ENCODE measurements at places on chromosomes 1 and 21.

DNA sequence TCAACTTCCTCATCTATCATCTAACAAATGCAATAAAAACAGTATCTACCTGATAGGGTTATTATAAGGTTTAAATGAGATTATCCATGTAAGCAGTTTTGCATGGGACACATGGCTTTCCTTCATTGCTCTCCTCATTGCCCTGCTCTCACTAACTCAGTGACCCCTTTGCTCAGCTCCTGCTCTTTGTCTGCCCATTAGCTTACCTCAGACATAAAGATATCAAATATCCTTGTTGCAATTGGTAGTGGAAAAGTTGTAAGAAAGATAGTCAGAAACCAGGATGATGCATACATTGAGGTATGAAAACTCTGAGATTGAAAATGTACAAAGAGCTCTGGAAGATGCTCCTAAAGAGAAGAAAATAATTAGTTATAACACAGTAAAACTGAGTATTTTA is 89.8 kb downstream of the EVI5 start:
- no peak for DNase-seq

- DNase-seq, result no peak
These were observed 53.9 kb upstream of the RBM15 start for GRCh38 chr1:110285316-110285715.

GRCh38 chr1:212179394-212180076 is 105.7 kb upstream of the PPP2R5A start:
- no peak for DNase-seq

- DNase-seq, result no peak
These were observed 259.6 kb upstream of the PLD5 start for GRCh38 chr1:242784084-242784483.

GRCh38 chr1:42138586-42138985 is 14.6 kb upstream of the GUCA2B start:
- no peak for DNase-seq

- DNase-seq, result no peak
These were observed 26.3 kb upstream of the TRAPPC10 start for GRCh38 chr21:43985690-43986251.

DNA sequence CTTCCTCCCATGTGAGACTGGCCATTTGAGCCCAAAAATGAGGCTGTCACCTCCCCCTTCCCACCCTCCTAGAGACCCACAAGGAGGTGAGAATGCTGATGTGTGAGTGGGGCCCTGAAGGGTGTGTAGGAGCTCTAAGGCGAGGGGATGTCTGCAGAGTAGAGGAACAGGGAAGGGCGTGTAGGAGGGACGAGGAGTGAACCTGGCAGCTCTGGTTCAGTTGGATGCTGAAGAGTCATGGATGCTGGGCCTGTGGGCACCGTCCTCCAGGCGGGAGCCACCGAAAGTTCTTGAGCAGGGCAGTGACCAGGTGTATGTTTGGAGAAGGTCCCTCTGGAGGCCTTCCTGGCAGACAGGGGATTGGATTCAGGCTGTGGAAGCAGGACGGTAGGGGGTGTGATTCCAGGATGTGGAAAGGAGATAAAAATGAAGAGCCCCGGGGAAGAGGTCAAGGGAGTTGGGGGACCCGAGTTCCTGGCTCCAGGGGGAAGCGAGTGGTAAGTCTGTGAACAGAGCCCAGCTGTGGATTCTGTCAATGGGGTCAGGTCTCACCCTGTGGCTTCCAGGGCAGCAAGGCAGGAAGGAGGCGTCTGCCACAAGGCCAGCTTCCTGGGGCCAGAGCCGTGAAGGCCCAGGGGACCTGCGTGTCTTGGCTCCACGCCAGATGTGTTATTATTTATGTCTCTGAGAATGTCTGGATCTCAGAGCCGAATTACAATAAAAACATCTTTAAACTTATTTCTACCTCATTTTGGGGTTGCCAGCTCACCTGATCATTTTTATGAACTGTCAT is 7.9 kb downstream of the SAMD11 start:
- no peak for DNase-seq

DNA sequence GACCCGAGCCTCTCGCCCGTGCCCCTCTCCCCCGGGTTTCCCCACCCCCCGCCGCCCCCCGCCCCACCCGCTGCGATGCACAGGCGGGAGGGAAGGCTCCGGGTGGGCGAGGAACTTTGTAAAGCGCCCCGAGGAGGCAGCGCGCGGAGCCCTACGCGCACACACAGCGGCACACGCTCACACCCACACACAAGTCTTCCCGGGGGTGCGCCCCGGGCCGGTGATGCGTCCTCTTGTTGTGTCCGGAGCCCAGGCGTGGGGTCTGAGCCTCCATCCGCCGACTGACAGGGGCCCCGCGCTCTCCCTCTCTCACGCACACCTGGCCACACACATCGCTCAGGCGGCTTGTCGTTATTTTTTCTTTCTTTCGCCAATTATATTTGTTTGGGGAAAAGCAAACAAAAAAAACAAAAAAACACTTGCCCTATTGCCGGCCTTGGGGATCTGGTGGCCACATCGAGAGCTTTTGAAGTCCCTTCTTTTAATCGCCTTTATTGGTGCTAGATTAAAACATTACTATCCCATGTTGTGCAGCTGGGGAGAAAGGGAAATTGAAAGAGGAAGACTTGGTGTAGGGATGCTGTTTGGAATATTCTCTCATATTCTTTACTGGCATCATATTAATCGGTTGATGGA is 770 bp downstream of the NTNG1 start:
- peak; percentile 46 for DNase-seq

- no peak for DNase-seq
These were observed 127.8 kb downstream of the MACF1 start for GRCh38 chr1:39332291-39332690.

DNA sequence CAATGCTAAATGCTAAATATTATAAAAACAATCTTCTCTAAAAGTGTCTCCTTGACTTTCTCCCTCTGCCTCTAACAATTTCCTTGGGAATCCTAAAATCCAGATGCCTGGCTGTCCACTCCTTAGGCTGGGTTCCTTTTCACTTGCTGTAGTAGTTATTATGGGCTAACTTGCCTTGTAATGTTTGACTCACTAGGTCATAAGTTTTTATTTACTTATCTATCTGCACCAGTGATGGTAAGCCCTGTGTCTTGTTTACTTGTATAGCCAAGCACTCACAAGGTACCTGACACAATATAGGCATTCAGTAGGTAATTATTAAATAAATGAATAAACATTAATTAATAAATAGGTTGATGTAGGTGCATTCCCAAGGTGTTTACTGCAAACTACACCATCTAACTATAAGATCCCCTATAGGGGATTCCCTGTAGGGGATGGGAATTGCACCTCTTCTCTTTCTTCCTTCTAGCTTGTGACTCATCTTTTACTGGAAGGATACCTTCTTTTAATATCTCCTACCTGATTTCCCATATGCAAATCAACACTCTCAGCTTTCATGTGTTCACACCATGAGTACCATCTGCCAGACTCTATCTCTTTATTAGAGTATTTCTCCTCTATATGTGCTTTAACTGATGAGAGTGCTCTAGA is 14.7 kb upstream of the CHIA start:
- DNase-seq, result no peak

- no peak for DNase-seq
These were observed 166.7 kb downstream of the GABPA start for GRCh38 chr21:25901330-25901979.

DNA sequence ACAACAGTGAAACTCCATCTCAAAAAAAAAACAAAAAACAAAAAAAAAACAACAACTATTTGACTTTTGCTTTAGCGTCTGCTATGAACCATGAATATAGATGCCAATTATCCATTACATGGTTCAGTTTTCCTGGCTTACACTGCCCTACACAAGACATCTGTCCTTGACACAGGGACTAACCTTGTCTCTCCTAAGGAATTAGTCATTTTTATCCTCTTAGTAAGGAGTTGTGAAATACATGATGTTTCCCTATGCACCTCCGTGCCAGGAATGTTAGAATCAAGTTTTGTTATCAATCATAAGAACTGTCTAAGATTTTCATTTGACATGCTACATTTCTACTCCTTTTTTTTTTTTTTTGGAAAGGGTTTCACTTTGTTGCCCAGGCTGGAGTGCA is 241.8 kb downstream of the KIF26B start:
- DNase-seq, result no peak

DNA sequence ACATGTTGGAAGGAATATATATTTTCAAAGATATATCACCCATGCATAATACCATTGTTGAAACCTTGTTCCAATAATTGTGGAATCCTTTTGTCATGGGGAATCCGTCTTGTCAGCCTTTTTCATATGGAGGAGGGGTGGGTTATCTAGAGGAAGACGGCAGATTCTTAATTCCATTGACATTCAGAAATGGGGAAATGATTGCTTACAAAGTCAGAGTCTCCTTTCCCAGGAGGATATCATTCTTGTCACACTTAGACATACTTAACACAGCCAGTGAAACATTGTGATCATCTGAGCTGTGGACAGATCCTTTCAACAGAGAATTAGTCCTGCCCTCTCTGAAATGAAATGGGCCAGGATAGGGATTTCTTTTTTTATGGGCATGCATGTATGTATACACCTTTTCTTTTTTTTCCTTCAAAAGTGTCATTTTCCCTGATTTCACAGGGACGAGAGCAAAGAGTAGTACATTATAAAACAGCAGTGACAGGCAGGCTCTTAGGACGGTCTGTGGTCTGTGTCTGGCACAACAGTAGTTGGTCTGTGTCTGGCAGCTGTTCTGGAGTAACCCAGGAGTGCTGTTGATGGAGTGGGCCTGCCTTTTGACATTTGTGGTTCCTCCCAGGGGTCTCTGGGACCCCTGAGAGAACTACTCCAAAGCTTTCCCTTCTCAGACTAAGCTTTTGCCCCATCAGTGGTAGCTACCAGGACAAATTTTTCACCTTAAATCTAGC is 50.1 kb downstream of the VPS13D start:
- no peak for DNase-seq

GRCh38 chr1:15899266-15899665 is 51.8 kb downstream of the SPEN start:
- DNase-seq, result no peak

GRCh38 chr1:244161236-244161510 is 110.1 kb downstream of the ZBTB18 start:
- no peak for DNase-seq

DNA sequence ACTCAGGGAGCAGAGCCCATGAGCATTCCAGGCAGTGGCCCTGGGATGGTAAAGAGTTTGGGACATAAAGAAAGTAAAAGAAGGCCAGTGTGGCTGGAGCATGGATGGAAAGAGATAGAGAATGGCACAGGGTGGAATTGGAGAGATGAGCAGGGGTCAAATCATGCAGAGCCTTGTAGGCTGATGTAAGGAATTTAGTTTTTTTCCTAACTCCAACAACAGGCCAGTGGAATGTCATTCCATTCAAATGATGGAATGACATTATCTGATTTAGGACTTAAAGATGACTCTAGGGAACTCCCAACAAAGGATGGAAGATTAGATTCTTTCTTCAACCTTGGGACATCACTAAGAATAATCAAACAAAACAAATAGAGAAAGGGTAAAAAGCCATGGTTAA is 12.8 kb upstream of the S100A2 start:
- no peak for DNase-seq

- no peak for DNase-seq
These were observed 14.0 kb upstream of the GSTM4 start for GRCh38 chr1:109641861-109642260.

DNA sequence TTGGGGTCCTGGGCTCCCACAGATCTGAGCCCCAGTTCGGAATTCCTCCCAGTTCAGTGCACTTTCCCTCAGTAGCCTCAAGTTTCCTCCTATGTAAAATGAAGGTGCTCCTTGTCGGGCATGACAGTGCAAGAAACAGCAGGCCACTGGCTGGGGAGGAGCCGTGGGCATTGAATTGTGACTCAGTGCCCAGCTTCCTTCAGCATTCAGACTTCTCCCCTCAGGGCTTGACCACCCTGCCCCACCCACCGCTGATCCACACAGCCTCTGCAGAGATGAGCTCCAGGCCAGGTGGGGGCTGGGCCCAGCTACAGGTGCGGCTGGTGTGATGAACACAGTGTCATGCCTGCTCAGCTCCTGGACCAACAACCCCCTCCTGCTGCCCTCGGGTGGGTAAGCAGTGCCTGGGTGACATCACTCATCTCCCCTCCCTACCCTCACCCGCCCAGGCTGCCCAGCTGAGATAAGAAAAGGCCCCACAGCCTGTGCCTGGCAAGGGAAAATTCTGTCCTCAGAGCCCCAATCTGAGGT is 4.9 kb downstream of the MOB3C start:
- no peak for DNase-seq

GRCh38 chr1:92768296-92768695 is 16.6 kb downstream of the EVI5 start:
- no peak for DNase-seq

- DNase-seq, result peak; percentile 43
These were observed 153.9 kb downstream of the GRIK3 start for GRCh38 chr1:36880155-36881067.

GRCh38 chr1:172054172-172054571 is 212.9 kb downstream of the DNM3 start:
- no peak for DNase-seq

- DNase-seq, result no peak
These were observed 41.7 kb downstream of the SYT6 start for GRCh38 chr1:114111731-114112641.

DNA sequence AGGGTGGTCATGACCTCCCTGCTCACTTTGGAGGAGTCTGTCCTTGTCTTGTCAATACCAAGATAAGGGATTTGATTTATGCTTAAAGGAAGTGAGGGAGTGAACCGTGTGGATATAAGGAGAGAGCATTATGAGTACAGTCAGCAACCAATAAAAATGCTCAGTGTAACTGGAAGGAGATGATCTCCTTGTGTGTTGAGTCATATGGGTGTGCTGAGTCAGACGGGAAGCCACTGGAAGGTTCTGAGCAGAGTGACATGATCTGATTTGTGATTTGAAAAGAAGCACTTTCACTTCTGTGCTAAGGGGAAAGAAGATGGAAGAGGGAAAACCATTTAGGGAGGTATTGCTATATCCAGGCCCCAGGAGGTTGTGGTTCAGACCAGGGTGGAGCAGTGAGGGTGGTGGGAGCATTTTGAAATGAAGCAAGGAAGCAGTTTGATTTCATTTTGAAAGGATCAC is 2.5 kb upstream of the BCL10 start:
- no peak for DNase-seq

DNA sequence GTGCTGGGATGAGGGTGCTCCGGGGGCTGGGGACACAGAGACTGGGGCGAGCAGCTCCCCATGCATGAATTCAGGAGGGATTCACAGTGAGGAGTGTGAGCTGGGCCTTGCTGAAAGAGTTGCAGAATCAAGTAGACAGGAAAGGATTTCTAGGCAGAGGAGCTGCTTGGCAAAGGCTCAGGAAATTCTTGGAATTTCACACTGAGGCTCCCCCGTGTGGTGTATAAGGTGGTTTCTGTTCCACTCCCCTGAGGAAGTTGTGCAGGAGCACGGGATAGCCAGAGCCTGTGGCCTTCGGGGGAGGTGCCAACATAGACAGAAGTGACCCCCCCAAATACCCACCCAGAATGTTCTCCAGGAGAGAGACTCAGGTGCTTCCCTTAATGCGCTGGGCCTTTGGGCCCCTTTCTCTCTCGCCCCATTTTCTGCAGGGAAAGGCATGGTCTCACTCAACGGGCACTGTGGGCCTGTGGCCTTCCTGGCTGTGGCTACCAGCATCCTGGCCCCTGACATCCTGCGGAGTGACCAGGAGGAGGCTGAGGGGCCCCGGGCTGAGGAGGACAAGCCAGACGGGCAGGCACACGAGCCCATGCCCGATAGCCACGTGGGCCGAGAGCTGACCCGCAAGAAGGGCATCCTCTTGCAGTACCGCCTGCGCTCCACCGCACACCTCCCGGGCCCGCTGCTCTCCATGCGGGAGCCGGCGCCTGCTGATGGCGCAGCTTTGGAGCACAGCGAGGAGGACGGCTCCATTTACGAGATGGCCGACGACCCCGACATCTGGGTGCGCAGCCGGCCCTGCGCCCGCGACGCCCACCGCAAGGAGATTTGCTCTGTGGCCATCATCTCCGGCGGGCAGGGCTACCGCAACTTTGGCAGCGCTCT is 58.5 kb upstream of the ACTL8 start:
- DNase-seq, result no peak

- no peak for DNase-seq
These were observed 54.9 kb upstream of the WASF2 start for GRCh38 chr1:27544834-27545233.
